ENCODE measurements at places on chromosomes 16 and 17.

DNA sequence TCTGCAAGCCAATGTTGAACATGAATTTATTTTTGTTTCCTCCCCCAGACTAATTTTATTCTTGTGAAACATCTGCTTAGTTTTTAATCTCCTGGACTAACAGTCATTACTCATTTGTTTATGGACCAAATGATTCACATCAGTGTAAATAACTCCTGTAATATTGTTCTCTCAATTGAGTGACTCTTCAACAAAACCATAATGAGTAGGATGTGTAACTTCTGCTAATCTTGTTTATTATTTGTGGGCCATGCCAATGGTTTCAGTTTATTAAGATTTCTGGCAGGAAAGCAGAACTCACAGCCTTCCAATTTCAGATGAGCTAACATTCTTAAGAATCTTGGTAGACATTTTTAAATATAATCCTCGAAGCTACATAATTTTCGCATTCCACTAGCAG, 1216.3 kb upstream of the GOT2 start:
- no peak for DNase-seq

DNA sequence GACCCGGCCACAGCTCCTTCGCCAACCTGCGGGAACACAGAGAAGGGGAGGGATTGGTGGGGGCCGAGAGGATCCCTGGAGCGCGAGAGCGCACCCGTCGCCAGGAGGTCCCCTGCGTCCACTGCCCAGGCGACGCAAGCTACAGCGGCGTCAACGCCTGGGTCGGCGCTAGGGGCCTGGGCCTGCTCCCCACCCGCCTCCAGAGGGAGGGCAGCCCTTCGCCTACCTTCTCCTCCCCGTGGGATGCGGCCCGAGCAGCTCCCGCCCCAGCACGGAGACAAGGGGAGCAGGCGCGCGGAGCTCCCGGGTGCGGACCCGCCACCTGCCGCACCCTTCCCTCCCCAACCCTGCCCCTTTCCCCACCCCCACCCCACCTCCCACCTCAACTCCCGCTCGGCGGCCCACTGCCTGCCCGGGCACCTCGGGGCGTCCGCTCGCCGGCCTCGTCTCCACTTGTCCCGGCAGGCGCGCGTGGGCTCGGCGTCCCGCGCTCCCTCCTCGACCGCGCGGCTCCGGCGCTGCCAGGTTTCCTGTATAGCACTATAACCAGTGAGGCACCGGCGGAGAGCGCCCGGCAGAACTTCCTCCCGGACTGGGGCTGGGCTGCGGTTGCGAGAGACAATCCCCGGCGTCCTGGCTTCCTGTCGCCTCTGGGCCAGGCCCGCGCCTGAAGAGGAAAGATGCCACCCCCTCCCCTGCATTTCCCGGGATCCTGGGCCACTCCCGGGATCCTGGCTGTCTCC, 119.1 kb upstream of the SMURF2 start:
- DNase-seq: peak; percentile 53

DNA sequence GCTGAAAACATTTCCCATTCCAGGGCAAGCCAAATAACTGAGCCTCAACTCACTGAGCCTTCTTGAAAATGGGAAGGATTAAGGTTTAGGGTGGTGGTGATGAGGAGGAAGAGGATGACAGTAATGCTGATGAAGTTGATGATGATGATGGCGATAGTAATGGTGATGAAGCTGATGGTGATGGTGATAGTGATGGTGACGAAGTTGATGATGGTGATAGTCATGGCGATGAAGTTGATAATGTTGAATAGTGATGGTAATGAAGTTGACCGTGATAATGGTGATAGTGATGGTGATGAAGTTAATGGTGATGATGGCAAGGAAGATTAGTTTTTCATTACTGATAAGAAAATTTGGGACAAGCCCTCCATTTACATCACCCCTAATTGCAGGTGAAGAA, 285.8 kb upstream of the DYNLRB2 start:
- no peak for DNase-seq

- DNase-seq: no peak
Measured at GRCh38 chr16:84367297-84367680, 1.0 kb upstream of the ATP2C2 start.

- DNase-seq: no peak
Measured at GRCh38 chr16:12519986-12520385, 283.7 kb downstream of the CPPED1 start.

DNA sequence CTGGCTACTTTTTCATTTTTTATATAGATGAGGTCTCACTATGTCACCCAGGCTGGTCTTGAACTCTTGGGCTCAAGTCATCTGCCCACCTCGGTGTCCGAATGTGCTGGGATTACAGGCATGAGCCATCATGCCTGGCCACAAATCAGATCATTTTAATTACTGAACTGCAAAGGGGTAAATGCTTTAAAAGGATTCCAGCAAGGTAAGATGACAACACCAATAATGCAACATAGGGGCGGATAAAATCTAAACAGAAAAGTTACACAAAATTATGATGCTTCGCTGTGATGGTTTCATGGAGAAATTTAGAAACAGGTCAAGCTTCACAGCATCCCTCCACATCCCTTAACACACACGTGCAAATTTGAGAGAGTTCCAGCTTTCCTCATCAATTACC, 32.3 kb downstream of the AXIN1 start:
- no peak for DNase-seq

- no peak for DNase-seq
Measured at GRCh38 chr17:82979718-82980117, 99.7 kb upstream of the METRNL start.

DNA sequence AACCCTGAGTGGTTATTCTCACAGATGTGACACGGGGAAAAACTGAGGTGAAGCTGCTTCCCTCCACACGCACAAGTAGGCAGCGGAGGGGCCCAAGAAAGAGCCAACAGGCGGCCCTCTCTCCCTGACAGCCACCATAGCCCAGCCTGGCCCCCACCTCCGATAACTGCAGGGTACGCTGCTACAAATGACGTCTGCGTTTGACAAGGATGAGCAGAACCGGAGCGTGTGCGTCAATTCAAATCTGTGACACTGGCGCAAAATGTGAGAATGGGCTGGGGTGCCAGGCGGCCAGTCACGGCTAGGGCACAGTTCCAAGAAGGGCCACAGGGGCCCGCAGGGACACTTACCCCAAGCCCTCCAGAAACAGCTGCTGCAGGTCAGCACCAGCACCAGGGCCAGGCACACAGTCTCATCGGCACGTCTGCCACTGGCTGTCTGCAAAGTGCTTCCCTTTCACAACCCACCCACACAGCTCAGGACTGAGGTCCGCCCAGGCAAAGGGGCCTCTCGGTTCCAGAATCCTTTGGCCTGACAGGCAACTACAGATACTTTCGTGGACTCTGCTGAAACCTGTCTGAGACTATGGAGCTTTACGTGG, 14.4 kb downstream of the AXIN1 start:
- DNase-seq: no peak

GRCh38 chr16:50636753-50637374, 44.2 kb downstream of the SNX20 start:
- DNase-seq: no peak

DNA sequence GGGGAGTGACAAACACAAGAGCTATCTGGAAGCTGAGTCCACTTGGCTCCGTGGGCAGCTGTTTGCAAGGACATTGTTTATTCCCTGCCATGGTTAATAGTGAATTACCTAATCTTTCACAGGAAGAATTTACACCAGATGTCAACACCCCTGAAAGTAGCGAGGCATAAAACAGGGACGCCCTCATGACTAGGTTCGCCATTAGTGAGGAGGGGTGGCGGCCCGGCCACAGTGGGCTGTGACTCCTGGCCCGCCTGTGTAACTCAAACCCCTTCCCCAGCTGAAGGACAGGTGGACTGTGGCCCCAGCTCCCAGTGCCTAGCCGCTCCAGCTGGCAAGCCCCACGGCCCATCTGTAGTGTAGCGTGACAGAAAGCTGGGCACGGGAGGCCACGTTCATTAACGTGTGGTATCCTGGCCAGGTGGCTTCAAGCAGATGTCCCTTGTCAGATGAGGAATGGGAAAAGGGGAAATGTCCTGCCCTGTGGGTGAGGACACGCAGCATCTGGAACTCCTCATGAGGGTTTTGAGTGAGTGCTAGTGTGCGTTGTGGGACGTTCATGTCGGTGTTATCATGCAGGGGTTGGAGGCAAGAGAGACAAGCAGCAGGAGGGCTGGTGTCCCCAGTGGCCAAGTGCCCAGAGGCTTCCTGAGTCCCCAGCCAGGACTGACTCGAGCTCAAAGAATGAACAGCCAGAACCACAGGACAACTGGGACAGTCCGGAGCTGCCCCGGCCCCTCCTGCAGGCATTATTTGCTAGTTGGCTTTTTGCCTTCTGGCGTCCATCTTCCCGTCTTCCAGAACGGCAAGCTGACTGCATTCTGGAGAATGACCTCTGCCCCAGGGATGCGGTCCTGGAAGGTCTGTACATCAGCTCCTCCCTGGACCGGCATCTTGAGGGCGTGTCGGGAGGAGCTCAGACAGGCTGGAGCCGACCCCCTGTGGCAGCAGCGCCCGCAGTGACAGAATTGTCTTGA, 19.2 kb downstream of the KDM8 start:
- peak; percentile 85 for DNase-seq

- DNase-seq: no peak
Measured at GRCh38 chr16:17832738-17833137, 362.0 kb upstream of the XYLT1 start.

DNA sequence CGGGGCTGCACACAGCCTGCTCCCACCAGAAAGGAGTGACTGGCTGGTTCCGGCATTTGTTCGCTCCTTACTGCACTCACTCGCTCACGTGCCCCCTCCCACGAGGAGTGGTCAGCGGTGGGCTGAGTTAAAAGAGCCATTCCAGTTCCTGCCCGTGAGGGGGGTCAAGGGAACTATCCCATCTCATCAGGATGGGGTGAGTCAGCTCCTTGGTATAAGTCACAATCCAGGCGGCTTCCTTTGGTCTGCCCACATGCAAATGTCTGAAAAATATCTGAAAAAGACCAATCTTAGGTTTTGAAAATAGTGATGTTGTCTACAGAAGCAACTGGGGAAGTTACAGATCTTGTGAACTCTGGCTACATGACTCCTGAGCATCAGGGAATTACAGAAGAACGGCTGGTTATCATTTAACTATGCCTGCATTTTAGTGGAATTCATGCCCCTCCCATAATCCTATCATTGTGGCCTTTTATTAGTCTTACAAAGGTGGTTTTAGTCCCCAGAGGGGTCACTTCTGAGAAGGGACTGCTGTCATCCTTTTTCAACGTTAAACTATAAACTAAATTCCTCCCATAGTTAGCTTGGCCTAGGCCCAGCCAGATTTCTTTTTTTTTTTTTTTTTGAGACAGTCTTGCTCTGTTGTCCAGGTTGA, 9.8 kb upstream of the TNFSF12 start:
- peak; percentile 29 for DNase-seq

- DNase-seq: no peak
Measured at GRCh38 chr17:36614933-36615332, 13.6 kb downstream of the MRM1 start.

- DNase-seq: peak; percentile 93
Measured at GRCh38 chr17:7687072-7687907, at the start of gene TP53. TSS of gene TP53 (minus strand) at chr17:7687490. CDS start at chr17:7676594, 10,896 bp downstream.

DNA sequence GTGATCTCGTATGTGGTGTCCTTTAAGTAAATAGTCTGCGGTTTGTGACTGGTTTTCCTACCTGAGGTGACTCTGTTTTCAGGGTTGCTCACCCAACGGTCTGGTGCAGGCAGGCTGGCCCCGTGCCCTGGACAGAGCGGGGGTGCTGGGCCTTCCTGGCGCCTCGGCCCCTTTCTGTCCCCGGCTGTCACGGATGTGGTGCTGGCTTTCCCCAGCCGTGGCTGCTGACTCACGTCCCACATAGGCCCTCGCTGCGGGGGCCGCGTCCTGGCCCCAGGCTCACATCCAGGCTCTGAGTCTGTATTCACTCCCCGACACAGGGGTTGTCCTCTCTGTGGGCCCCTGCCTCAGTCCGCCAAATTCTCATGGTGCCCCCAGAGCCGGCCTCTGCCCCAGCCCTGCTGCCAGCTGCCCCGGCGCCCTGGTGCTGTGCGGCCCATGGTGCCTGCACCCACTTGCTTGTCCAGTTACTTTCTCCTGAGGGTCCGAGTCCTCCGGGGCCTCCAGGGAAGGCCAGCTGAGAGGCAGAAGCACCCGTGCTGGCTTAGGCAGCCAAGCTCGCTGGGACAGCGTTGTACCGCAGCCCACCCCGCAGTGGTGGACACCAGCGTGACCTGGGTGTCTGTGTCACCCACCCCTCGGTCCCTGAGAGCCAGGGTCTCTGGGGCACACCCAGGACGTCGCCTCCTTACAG, 5.9 kb downstream of the CHMP6 start:
- DNase-seq: no peak

- DNase-seq: no peak
Measured at GRCh38 chr16:63703612-63704011, 1418.3 kb downstream of the CDH11 start.

GRCh38 chr16:67407176-67407787, 9.0 kb downstream of the ZDHHC1 start:
- DNase-seq: no peak

GRCh38 chr17:13418891-13419290, 182.8 kb downstream of the HS3ST3A1 start:
- DNase-seq: no peak

- DNase-seq: no peak
Measured at GRCh38 chr16:58923094-58923493, 189.0 kb upstream of the GOT2 start.

- DNase-seq: no peak
Measured at GRCh38 chr17:6489016-6489550, 44.8 kb downstream of the PIMREG start.

GRCh38 chr16:56382901-56383355, 42.4 kb downstream of the AMFR start:
- peak; percentile 18 for DNase-seq

- DNase-seq: peak; percentile 70
Measured at GRCh38 chr16:11597235-11598095, 10.7 kb upstream of the LITAF start.

- no peak for DNase-seq
Measured at GRCh38 chr17:74951680-74952421, 16.2 kb downstream of the OTOP3 start.

DNA sequence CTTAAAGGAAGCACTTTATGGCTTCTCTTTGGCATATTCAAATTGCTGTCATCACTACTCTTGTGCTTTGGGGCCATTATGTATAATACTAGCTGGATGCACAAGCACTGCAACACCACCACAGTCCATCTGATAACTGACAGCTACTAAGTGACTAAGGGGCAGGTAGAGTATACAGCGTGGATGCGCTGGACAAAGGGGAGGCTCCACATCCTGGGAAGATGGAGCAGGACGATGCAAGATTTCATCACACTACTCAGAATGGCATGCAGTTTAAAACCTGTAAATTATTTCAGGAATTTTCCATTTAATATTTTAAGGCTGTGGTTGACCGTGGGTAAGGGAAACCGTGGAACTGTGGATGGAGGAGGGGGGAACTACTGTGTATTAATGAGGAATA, 25.0 kb downstream of the MPRIP start:
- peak; percentile 85 for DNase-seq

DNA sequence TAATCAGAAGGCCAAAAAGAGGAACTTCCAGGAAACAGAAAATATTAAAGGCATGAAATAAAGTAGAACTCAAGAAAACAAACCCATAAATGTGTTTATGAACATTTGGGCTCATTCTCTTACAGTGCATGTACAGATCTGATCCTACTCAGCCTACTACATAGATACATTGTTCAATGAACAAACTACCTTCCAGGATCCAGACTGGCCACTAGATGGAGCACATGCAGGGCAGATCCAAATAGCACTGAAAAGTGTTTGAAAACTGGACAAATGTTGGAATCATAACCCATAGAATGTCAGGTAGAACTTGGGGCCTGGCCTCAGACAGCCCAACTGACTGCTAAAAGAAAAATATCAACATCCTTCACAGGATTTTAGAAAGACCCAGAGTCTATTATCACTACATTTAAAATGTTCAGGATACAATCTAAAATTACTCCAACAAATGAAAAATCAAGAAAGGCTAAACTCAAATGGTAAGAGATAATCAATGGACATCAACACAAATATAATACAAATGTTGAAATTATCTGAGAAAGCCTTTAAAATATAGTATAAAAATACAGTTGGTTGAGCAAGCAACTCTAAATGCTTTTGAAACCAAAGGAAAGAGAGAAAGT, 122.4 kb upstream of the NUDT7 start:
- peak; percentile 45 for DNase-seq

Data from fibroblast of skin of back (primary cell).